Adrenal gland (tissue), 19 donors: ENCODE measurements at places on chromosomes 11 and 22. TPM values are rescaled to one million over a fixed set of nuclear protein-coding genes. Genes with fewer than 3 reads are reported as not detected.

The PTPRJ gene
- 16.9 TPM for total RNA-seq

The TMPRSS4 gene
- not detected for total RNA-seq

The CEP126 gene
- 3.3 TPM for total RNA-seq

GRCh38 chr11:102920118-102920684 is 35.3 kb downstream of the MMP13 start:
- H3K4me1 ChIP-seq: peaks cover 6% of the 10 kb centered on the region
- DNase-seq: no peak
- H3K4me3 ChIP-seq: no peak overlapping the region

DNA sequence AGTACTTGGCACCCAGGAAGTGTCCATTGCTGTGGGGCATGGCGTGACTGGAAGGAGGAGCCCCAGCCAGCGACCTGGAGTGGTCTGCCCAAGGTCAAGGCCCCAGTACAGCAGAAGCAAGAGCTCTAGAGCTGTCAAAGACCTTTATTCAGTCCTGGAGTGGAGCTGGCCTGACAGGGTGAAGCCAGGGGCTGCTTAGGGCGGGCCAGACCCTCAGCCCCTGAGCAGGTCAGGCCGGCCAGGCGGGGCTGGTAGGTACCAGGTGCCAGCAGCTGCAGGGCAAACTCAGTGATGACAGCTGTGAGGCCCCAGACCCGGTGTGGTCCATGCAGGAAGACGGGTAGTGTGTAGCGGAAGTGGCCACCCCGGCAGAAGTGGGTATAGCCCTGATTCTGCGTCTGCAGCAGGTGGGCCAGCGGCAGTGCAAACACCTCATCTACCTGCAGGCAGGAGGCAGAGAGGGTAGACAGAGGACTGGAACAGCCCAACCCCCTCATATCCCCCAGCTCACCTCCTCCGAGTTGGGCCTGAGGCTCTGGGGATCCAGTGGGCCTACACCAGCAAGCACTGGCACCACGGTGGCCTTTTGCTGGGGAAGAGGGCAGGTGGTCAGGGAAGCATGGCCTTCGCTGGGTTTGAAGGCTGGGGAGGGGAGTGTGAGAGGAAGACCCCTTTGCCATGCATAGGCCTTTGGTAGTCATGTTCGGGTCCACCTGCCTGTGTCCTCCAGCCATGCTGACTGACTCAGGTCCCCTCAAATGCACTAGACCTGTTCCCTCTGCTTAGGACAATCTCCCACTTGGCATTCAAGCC is 1.7 kb downstream of the NUDT8 start:
- H3K4me1 ChIP-seq: peaks cover 14% of the 10 kb centered on the region
- no peak overlapping the region for H3K4me3 ChIP-seq
- H3K36me3 ChIP-seq: no peaks in the 10 kb centered on the region
- H3K27me3 ChIP-seq: no peaks in the 10 kb centered on the region
- no peak overlapping the region for H3K27ac ChIP-seq
- no peak for DNase-seq

DNA sequence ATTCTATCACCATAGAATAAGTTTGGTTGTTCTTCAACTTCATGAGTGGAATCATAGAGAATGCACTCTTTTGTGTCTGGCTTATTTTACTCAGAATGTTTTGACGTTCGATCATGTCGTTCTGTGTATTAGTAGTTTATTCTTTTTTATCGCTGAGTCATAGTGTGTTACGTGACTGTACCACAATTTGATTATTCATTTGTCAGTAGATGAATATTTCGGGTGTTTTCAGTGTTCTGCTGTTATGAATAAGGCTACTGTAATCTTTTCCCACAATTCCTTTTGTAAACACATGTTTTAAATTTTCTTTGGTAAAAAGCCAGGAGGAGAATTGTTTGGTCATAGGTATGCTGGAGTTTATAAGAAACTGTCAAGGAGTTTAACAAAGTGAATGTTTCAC is 279.9 kb upstream of the B3GAT1 start:
- peaks cover 18% of the 10 kb centered on the region for H3K27me3 ChIP-seq
- H3K4me1 ChIP-seq: no peaks in the 10 kb centered on the region
- no peak overlapping the region for H3K4me3 ChIP-seq
- no peaks in the 10 kb centered on the region for H3K36me3 ChIP-seq
- no peak overlapping the region for H3K27ac ChIP-seq
- DNase-seq: no peak

DNA sequence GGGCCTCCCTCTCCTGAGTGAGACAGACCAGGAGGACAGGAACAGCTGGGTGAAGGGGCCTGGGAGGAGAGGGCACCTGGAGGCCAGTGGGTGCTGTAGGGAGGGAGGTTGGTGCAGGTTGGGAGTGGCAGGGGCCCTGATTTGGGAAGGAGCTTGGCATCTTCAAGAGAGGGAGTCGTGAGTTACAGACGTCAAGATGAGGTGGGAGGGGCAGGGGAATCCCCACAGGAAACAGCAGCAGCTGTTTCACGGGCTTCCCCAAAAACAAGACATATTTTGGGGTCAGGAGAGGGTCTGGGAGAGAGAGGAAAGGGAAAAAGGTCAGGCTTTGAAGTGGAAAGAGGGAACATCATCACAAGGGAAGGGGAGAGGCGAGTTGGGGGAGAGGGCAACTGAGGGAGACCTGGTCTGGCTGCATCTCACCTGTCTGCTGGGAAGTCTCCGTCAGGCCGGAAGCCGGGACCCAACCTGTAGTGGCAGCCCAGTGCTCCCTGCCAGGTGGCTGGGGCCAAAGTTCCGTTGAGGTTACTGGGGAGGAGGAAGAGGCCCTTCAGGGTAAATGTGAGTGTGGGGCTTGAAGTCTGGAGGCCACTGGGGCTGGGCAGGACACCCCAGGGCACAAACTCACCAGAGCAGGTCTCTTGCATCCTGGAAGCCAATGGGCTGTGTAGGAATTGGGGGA is 4.4 kb downstream of the NAALADL1 start:
- H3K27me3 ChIP-seq: no peaks in the 10 kb centered on the region
- H3K4me3 ChIP-seq: no peak overlapping the region
- no peak overlapping the region for H3K27ac ChIP-seq
- H3K4me1 ChIP-seq: no peaks in the 10 kb centered on the region
- H3K36me3 ChIP-seq: no peaks in the 10 kb centered on the region

DNA sequence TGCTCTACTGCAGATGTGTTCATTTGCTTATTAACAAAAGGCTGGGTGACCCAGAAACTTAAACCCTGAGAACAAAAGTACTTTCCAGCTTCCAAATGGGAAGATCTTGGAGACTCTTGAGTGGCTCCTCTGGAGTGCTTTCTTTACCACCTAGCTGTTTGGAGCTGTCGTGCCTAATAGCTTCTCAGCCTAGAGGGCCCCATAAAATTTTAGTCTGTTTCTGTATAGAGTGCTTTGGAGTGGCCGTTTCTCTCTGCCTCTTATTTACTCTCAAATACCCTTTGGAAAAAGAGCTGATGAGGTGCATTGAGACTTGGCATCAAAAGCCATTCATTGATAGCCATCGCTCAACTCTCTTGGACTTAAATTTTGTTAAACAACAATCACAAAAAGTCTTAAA is 50.7 kb downstream of the ZNRF3 start:
- H3K27ac ChIP-seq: no peak overlapping the region
- H3K36me3 ChIP-seq: no peaks in the 10 kb centered on the region
- H3K4me3 ChIP-seq: no peak overlapping the region
- no peaks in the 10 kb centered on the region for H3K27me3 ChIP-seq
- H3K4me1 ChIP-seq: peaks cover 12% of the 10 kb centered on the region
- no peak for DNase-seq
